ENCODE measurements at places on chromosomes 5 and 9. TPM values are rescaled to one million over a fixed set of nuclear protein-coding genes. Genes with fewer than 3 reads are reported as not detected.

Gene SNX18
- 37.8 TPM for total RNA-seq

Gene TTC16
- not detected for total RNA-seq

Gene IL7R
- total RNA-seq = 4.6 TPM

Gene SMIM33
- not detected for total RNA-seq

Gene TCERG1
- total RNA-seq = 67.3 TPM

Gene PRLR
- total RNA-seq = 0.71 TPM

Gene STPG3
- not detected for total RNA-seq

Gene IRX2
- not detected for total RNA-seq

Gene FAM200C
- total RNA-seq = 9.6 TPM

Gene ZNF354C
- total RNA-seq = 10.2 TPM

Gene SSNA1
- 122 TPM for total RNA-seq

- no peak overlapping the region for H3K4me3 ChIP-seq
- H3K27me3 ChIP-seq = no peaks in the 10 kb centered on the region
- H3K36me3 ChIP-seq = no peaks in the 10 kb centered on the region
- no peaks in the 10 kb centered on the region for H3K4me1 ChIP-seq
- no peak overlapping the region for H3K27ac ChIP-seq
- no peak for DNase-seq
These were observed 252.6 kb downstream of the CDK5RAP2 start for GRCh38 chr9:120327322-120327721.

DNA sequence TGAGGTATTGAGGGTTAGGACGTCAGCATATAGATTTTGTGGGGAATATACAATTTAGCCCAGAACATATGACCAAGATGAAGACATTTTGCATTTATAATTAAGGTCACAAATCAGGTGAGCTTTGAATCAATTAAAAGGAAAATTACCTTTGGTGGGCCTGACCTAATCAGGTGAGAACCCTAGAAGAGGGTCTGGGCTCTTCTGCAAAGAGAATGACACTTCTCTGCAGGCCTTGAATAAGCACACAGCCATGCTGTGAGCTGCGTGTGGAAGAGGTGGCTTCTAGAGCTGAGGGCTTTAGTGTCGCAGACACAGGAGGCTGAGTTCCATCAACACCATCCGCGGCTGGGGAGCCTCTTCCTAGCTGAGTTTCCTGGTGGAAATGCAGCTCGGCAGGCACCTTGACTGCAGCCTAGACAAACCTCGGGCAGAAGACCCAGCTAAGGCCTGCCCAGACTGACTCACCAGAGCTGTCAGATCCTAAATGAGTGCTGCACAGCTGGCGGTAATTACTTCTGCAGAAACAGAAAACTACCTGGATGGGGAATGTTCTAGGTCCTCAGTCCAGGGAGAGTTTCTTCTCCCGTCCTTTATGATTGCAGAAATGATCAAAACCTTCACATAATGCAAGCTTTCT is 287.5 kb upstream of the IRX1 start:
- no peaks in the 10 kb centered on the region for H3K27me3 ChIP-seq
- no peaks in the 10 kb centered on the region for H3K4me1 ChIP-seq
- no peak for DNase-seq
- H3K36me3 ChIP-seq = no peaks in the 10 kb centered on the region
- no peak overlapping the region for H3K27ac ChIP-seq

DNA sequence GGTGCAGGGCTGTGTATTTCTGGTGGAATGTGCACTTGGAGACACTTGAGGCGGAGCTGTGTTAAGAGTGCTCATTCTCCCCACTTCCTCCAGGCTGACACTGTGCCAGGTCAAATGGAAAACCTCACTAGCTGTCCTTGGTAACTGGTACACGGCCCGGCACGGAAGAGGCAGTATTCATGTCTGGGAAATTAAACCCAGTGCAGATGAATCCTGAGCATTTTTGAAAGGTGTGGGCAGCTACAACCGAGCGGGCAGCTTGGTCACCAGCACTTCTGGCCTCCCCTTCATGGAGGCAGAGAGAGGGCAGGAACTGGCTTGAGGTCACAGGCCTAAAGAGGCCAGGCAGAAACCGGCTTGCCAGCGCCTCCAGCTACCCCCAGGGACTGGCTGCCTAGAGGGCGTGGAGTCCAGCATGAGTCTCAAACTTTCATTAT is 1.6 kb downstream of the CLPTM1L start:
- H3K4me1 ChIP-seq = peaks cover 33% of the 10 kb centered on the region
- H3K36me3 ChIP-seq = peaks cover 8% of the 10 kb centered on the region
- H3K27ac ChIP-seq = no peak overlapping the region
- no peak for DNase-seq
- no peak overlapping the region for H3K4me3 ChIP-seq

DNA sequence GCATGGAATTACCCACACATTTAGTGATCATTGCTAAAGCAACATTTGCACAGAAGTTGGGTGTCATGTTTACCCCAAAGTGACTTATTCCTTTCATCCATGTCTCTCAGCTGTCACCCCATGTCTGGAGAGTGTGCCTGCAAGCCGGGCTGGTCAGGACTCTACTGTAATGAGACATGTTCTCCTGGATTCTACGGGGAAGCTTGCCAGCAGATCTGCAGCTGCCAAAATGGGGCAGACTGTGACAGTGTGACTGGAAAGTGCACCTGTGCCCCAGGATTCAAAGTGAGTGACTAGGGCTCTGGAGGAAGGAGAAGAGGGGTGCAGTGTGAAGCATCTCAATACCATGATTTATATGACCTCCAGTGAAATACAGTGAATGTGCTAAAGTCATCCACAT is 99.9 kb upstream of the PRRC1 start:
- peaks cover 3% of the 10 kb centered on the region for H3K4me1 ChIP-seq
- DNase-seq = no peak
- no peak overlapping the region for H3K27ac ChIP-seq
- H3K4me3 ChIP-seq = no peak overlapping the region
- no peaks in the 10 kb centered on the region for H3K27me3 ChIP-seq

DNA sequence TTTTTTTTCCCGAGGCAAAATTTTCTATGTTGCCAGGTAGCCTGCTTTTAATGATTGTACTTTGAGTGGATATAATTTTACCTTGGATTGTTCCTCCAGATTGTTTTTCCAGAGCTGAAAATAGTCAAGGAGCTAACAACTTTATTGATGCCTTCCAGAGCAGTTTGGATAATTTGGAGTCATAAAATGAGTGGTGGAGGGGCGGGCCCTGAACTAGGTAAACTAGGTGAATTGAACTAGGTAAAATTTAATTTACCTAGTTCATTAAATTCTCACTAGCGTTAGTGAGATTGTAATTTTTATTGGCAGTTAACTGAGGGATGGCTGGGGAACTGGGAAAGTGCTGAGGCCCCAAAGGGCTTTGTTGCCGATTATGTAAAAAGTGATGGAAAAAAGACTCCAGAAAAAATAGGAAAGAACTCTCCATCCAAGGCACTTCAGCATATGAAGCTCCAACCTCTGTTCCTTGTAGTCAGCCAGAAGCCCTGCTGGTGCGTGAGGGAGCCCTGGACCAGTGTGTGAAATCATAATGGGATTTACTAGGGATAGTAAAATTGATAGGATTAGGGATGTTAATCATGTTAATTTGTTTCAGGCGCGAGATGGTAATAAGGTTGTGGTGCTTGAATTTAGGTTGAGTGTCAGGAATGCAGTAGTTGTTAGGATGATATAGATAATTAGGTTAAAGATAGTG is 1.7 kb downstream of the DNAJC25 start:
- H3K36me3 ChIP-seq = no peaks in the 10 kb centered on the region
- H3K27ac ChIP-seq = no peak overlapping the region
- H3K4me1 ChIP-seq = peaks cover 35% of the 10 kb centered on the region
- no peak for DNase-seq
- no peaks in the 10 kb centered on the region for H3K27me3 ChIP-seq
- H3K4me3 ChIP-seq = no peak overlapping the region

- no peak for DNase-seq
- H3K4me1 ChIP-seq = no peaks in the 10 kb centered on the region
- H3K4me3 ChIP-seq = no peak overlapping the region
- no peak overlapping the region for H3K27ac ChIP-seq
These were observed 15.1 kb downstream of the TIMD4 start for GRCh38 chr5:156947925-156948324.

DNA sequence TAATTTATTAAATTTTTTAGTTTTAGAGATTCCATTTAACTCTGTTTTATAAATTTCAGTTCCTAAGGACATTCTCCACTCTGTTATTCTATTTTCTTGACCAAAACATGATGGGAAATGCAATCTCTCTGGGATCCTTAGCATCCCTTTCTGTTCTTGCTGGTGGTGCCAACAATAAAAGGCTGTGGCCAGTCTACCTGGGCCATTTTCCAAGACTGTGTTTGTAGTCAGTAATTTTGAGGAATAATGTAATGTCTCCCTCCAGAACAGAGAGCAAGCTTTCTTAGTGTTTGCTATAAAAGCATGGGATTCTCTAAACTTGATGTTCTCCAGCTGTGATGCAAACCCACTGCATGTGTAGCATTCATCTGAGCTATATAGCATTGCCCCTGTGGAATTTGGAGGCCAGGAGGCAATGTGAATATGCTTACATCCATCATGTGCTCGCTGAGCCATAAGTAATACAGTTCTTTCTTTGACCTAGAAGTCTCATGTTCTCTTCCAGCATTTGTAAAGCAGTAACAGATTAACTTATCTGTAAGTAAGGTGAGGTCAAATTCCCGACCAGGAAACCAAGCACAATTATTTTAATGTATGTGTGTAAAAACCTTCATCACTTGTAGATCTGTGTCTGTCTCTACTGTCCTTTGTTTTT is 211.5 kb upstream of the TAS2R1 start:
- no peak for DNase-seq
- no peaks in the 10 kb centered on the region for H3K27me3 ChIP-seq
- no peak overlapping the region for H3K27ac ChIP-seq
- no peaks in the 10 kb centered on the region for H3K36me3 ChIP-seq
- H3K4me1 ChIP-seq = no peaks in the 10 kb centered on the region

- H3K4me3 ChIP-seq = no peak overlapping the region
- H3K27ac ChIP-seq = no peak overlapping the region
- no peaks in the 10 kb centered on the region for H3K4me1 ChIP-seq
- no peak for DNase-seq
These were observed 103.2 kb downstream of the PTTG1 start for GRCh38 chr5:160524827-160525226.

DNA sequence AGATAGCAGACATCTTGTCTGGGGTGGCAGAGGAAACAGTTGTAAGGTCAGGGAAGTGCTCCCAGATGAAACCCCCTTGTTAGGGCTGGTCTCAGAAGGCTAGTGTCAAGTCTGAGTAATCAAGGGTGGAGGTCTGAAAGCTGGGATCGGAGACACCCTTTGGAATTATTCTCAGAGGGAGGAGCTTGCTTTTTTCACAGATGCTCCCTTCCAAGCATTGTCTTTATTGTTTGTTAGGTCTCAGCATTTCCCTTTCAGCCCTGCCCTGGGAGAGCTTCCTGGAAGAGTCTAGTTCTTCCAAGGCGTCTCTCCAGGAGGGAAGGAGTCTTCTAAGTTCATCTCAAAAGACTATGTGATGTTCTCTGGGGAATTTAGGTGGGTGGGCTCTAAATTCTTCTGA is 3.2 kb downstream of the TEK start:
- H3K4me1 ChIP-seq = no peaks in the 10 kb centered on the region
- H3K4me3 ChIP-seq = no peak overlapping the region
- H3K27me3 ChIP-seq = no peaks in the 10 kb centered on the region
- peak overlapping the region; percentile 4 for H3K27ac ChIP-seq

- H3K4me3 ChIP-seq = no peak overlapping the region
- H3K4me1 ChIP-seq = no peaks in the 10 kb centered on the region
- DNase-seq = peak; percentile 28
- no peak overlapping the region for H3K27ac ChIP-seq
- H3K27me3 ChIP-seq = peaks cover 10% of the 10 kb centered on the region
These were observed 3.3 kb upstream of the EXOC3 start for GRCh38 chr5:439636-440035.

GRCh38 chr5:131366428-131366827 is 102.6 kb downstream of the CDC42SE2 start:
- no peak for DNase-seq
- H3K4me3 ChIP-seq = no peak overlapping the region
- H3K27me3 ChIP-seq = no peaks in the 10 kb centered on the region
- no peaks in the 10 kb centered on the region for H3K4me1 ChIP-seq
- H3K27ac ChIP-seq = no peak overlapping the region

GRCh38 chr9:98652741-98653140 is 56.0 kb downstream of the GABBR2 start:
- no peaks in the 10 kb centered on the region for H3K36me3 ChIP-seq
- peaks cover 12% of the 10 kb centered on the region for H3K4me1 ChIP-seq
- no peaks in the 10 kb centered on the region for H3K27me3 ChIP-seq
- no peak for DNase-seq

GRCh38 chr9:93204470-93205043 is 20.6 kb downstream of the WNK2 start:
- no peak overlapping the region for H3K4me3 ChIP-seq
- peak overlapping the region; percentile 86 for H3K27ac ChIP-seq
- no peak for DNase-seq
- H3K27me3 ChIP-seq = no peaks in the 10 kb centered on the region
- H3K36me3 ChIP-seq = no peaks in the 10 kb centered on the region
- no peaks in the 10 kb centered on the region for H3K4me1 ChIP-seq

DNA sequence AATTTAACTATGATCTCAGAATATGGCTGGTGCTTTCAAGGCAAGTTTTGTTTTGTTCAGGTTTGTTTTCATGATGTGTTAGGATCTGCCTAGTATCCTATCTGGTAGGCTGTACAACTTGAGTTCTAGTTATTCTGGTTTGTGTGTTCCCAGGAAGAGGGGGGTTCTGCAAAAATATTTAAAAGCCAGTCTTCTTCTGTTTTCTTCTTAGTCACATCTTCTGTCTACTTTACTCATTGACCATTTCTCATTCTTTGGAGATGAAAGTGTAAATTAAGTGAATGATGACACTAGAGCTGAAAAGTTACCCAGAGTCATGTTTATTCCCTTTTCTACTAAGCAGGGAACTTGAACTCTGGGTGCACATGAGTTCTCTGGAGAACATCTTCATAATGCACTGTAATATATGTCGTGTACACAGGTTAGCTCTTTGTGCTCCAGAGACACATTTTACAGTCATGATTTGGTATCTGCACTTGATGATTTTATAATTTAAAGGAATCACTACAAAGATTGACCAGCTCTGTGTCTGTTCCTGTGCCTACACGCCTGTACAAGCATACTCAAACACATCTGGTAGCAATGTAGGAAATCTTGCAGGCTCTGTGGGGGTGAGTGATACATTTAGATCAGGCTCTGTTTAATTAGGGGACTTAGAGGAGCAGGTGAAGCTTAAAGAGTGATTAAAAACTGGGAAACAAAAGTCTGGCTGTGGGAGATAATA is 5.0 kb downstream of the SMAD5 start:
- H3K27ac ChIP-seq = no peak overlapping the region
- H3K36me3 ChIP-seq = no peaks in the 10 kb centered on the region
- peaks cover 70% of the 10 kb centered on the region for H3K4me1 ChIP-seq
- H3K27me3 ChIP-seq = no peaks in the 10 kb centered on the region
- no peak overlapping the region for H3K4me3 ChIP-seq
- no peak for DNase-seq

- peaks cover 5% of the 10 kb centered on the region for H3K4me1 ChIP-seq
- no peaks in the 10 kb centered on the region for H3K27me3 ChIP-seq
- DNase-seq = no peak
- H3K27ac ChIP-seq = peak overlapping the region; percentile 1
- H3K36me3 ChIP-seq = peaks cover 30% of the 10 kb centered on the region
These were observed 3.8 kb downstream of the SELENOP start for GRCh38 chr5:42807722-42808447.

- no peak overlapping the region for H3K4me3 ChIP-seq
- no peak overlapping the region for H3K27ac ChIP-seq
- H3K4me1 ChIP-seq = no peaks in the 10 kb centered on the region
- no peak for DNase-seq
- no peaks in the 10 kb centered on the region for H3K27me3 ChIP-seq
These were observed 971.5 kb downstream of the EFNA5 start for GRCh38 chr5:106699198-106699597.

All from sigmoid colon (tissue), 7 donors.